ENCODE measurements at places on chromosomes 1 and 21. TPM values are rescaled to one million over a fixed set of nuclear protein-coding genes. Genes with fewer than 3 reads are reported as not detected.

DNA sequence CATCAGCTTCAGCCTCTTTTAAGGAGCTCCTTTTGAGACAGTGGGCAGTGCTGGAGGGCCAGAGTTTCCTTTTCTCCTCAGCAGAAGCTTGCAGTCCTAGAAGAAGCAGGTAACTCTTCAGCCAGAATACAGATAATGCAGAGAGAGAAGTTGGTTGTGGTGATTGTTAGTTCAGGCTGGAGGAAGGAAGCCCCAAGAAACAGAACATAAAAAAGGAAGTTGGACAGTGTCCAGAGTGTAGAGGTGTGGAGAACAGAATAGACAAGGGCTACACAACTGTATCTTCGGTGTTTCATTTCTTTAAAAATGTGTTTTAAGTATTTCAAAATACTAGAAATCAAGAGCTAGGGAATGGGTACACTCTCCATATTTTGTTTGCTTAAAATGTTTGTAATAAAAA is 6.4 kb upstream of the TACSTD2 start:
- H3K4me1 ChIP-seq: no peaks in the 10 kb centered on the region
- H3K36me3 ChIP-seq: no peaks in the 10 kb centered on the region
- no peak overlapping the region for H3K4me3 ChIP-seq

Gene ATXN7L2
- total RNA-seq: 2.5 TPM

DNA sequence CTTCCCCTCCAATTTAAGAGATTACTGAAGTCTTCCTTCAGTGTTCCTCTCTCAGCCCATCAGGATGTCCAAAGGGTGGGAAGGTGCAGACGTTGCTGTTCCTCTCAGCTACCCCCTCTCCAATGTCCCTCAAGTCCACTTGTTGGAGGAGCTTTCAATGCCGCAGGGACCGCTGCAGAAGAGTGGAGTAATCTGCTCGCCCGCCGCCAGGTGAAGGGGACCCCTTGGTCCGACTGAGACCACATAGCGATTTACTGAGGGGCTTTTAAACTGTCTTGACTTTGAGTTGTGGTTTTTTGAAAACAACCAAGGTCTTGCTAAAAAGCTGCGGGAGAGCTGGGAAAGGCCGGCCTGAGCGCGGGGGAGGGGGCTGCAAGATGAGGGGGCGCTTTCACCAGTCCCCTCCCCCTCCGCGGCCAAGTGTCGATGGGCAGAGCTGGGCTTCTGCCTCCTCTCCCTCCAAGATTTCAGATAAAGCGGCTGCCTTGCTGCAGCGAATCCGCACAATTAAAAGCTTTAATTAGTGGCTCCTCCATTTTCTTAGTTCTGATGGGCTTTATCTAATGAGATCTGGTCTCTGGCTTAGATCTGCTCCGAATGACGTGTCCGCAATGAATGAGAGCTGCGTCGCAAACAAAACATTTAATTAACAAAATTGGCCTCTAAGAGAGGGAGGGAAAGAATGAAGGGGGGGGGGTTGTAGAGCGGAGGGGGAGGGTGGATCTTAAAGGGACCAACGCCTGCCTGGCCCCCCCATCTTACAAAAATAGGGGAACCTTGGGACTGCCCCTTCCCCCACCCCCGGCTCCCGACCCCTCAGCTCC is 5.9 kb downstream of the LMO4 start:
- peaks cover 38% of the 10 kb centered on the region for H3K4me1 ChIP-seq
- peaks cover 12% of the 10 kb centered on the region for H3K36me3 ChIP-seq
- H3K27me3 ChIP-seq: no peaks in the 10 kb centered on the region
- H3K27ac ChIP-seq: peak overlapping the region; percentile 98

Gene CRP
- total RNA-seq: not detected

- H3K4me3 ChIP-seq: no peak overlapping the region
- no peak for DNase-seq
- H3K27me3 ChIP-seq: no peaks in the 10 kb centered on the region
- no peaks in the 10 kb centered on the region for H3K36me3 ChIP-seq
- H3K4me1 ChIP-seq: no peaks in the 10 kb centered on the region
- no peak overlapping the region for H3K27ac ChIP-seq
Observed at GRCh38 chr1:197422993-197423392, 154.9 kb downstream of the CRB1 start.

GRCh38 chr1:32818804-32819541 is 1.5 kb downstream of the S100PBP start:
- peak overlapping the region; percentile 84 for H3K4me3 ChIP-seq
- H3K27me3 ChIP-seq: no peaks in the 10 kb centered on the region
- H3K27ac ChIP-seq: peak overlapping the region; percentile 100

DNA sequence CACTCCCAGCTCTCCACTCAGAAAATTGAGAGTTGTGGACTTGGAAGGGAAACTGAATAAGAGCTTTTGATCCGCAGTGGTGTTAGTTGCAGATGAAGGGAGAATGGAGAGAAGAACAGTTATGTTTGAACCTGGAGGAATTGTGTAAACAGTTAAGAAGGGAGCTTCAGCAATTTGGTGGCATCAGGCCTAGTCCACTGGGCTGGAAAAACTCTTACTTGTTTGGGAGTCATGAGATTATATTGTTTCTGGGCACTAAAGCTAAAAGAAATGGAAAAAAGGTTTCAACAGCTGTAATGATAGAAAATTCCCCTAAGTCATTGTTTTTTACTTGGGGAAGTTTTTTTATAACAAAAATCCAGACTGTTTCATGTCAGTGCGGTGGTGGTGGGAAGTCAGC is 256.1 kb upstream of the C1orf87 start:
- DNase-seq: no peak
- no peaks in the 10 kb centered on the region for H3K36me3 ChIP-seq
- no peaks in the 10 kb centered on the region for H3K27me3 ChIP-seq

Gene RNF207
- 19.1 TPM for total RNA-seq

DNA sequence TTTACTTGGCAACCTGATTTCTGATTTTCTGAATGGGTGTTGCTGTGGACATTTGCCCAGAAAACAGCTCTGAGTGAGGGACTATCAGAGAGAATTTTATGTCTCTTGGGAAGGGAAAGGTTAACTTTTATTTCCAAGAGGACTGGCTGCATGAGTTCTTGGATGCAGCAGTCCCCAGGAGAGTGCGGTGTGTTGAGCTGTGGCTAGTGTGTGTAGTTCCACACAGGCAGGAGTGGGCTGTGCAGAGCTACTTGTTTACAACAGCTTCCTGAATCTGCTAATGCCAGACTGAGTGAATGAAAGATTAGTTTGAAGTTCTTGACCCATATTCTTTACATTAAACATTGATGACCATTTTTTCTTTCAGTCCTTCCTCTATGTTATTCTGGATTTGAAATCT is 41.0 kb upstream of the APOBEC4 start:
- no peak overlapping the region for H3K27ac ChIP-seq
- no peaks in the 10 kb centered on the region for H3K36me3 ChIP-seq
- no peak for DNase-seq

- no peak overlapping the region for H3K27ac ChIP-seq
- no peak overlapping the region for H3K4me3 ChIP-seq
- DNase-seq: no peak
- H3K36me3 ChIP-seq: no peaks in the 10 kb centered on the region
Observed at GRCh38 chr21:42417533-42417932, 13.8 kb downstream of the UBASH3A start.

DNA sequence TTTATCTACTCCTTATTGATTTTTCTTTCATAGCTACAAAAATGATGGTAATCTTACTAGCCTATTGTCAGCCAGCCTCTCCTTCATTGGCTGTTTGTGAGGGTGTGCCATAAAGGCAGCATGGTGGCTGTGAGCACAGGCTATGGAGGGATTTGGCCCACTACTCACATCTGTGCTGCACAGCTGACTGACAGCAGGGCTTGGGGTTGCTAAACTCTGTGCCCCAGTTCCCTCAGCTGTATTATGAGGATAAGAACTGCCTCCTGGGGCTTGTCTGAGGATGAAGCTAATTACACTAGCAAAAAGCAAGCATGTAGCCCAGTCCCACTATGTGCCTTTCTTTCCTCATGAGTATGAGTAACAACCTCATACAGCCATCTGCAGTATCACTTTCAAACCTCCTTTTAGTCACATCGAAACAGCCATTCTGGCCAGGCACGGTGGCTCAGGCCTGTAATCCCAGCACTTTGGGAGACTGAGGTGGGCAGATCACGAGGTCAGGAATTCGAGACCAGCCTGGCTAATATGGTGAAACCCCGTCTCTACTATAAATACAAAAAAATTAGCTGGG is 66.2 kb downstream of the COQ8A start:
- no peak overlapping the region for H3K4me3 ChIP-seq
- H3K4me1 ChIP-seq: no peaks in the 10 kb centered on the region
- no peak overlapping the region for H3K27ac ChIP-seq
- no peaks in the 10 kb centered on the region for H3K27me3 ChIP-seq
- H3K36me3 ChIP-seq: peaks cover 4% of the 10 kb centered on the region

GRCh38 chr1:9455487-9456234 is 83.6 kb upstream of the SLC25A33 start:
- peak; percentile 85 for DNase-seq
- no peak overlapping the region for H3K27ac ChIP-seq
- no peaks in the 10 kb centered on the region for H3K4me1 ChIP-seq
- H3K27me3 ChIP-seq: no peaks in the 10 kb centered on the region

Gene DNM3
- total RNA-seq: 3.9 TPM

Gene MROH7
- total RNA-seq: 20.0 TPM

DNA sequence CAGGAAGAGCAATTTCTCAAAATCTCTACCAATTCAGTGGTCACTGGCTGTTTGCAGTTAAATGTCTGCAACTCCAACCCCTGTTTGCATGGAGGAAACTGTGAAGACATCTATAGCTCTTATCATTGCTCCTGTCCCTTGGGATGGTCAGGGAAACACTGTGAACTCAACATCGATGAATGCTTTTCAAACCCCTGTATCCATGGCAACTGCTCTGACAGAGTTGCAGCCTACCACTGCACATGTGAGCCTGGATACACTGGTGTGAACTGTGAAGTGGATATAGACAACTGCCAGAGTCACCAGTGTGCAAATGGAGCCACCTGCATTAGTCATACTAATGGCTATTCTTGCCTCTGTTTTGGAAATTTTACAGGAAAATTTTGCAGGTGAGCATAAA is 167.2 kb downstream of the CRB1 start:
- no peak overlapping the region for H3K27ac ChIP-seq
- H3K4me3 ChIP-seq: no peak overlapping the region
- H3K27me3 ChIP-seq: no peaks in the 10 kb centered on the region
- H3K36me3 ChIP-seq: no peaks in the 10 kb centered on the region
- H3K4me1 ChIP-seq: no peaks in the 10 kb centered on the region

GRCh38 chr1:193593147-193593885 is 406.9 kb upstream of the B3GALT2 start:
- H3K4me1 ChIP-seq: no peaks in the 10 kb centered on the region
- H3K27me3 ChIP-seq: no peaks in the 10 kb centered on the region
- H3K27ac ChIP-seq: no peak overlapping the region

Gene CHIA
- not detected for total RNA-seq

DNA sequence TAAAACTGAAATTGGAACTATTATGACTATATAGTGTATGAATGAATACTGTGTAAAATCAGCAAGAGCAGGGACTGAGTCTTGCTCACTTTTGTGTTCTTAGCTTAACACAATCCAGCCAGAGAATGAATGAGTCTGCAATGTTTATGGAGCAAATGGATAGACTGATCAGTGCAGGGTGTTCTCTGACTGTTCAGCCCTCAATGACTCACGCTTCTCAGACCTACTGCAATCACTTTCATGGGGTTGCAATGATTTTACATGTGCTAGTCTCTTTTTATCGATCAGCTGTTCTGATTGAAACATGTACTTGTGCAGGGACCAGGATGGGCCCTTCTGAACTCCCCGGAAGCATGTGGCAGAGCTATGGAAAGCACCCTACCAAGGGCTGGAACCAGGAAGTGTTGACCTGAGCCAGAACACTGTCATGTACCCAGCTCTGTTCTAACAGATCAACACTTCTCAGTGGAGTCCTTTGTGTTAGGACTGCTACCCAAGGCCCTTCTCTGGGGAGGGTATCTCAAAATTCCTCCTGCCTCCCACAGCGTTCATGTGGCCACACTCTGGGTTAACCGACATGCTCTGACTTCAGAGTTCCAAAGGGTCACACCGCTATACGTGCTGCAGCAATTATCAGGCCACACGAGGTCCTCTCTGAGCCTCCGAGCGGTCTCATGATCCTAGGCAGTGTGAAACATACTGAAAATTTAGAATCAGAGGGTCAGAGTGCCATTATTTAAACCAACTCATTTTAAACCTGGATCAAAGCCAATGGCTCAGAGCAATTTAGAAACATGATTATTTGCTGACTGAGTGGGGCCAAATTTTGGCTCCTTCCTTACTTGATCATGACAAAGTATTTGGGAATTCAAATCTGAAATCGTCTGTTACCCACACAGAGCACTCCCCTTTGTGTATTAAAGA is 35.2 kb downstream of the GRIK1 start:
- no peaks in the 10 kb centered on the region for H3K27me3 ChIP-seq
- H3K27ac ChIP-seq: no peak overlapping the region
- no peak overlapping the region for H3K4me3 ChIP-seq
- no peak for DNase-seq
- no peaks in the 10 kb centered on the region for H3K4me1 ChIP-seq

- H3K36me3 ChIP-seq: no peaks in the 10 kb centered on the region
- no peaks in the 10 kb centered on the region for H3K27me3 ChIP-seq
- H3K4me3 ChIP-seq: no peak overlapping the region
- DNase-seq: no peak
- peaks cover 16% of the 10 kb centered on the region for H3K4me1 ChIP-seq
Observed at GRCh38 chr1:183515002-183515689, 42.8 kb downstream of the SMG7 start.

DNA sequence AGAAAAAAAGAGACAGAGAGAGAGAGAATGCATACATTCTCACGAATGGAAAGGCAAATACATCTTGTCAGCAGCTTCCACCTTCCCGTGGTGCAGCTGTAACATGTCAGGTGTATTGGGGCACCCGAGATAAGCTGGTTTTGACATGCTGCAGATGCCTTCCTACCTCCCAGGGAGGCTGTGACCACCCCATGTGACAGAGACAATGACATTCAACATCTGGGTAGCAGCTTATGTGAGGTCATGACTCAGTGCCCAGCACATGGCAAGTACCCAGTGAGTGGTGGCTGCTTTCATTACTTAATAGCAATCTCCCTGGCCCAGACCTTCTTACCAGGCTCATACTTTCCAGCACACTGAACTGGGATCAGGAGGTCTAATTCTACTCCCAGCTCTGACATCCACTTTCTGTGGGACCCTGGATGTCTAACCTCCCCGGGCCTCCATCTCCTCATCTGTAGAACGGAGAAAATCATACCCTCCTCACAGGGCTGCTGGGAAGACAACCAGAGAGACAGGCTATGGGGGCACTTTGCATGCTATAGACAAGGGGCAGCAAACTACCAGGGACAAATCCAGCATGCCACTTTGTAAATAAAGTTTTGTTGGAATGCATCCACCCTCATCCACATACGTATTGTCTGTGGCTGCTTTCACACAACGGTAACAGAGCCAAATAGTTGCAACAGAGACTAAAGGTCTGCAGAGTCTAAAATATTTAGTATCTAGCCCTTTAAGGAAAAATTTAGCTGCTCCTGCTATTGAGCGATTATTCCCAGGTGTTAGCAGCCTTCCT is 38.5 kb upstream of the ZBTB40 start:
- peaks cover 7% of the 10 kb centered on the region for H3K27me3 ChIP-seq
- no peak overlapping the region for H3K4me3 ChIP-seq
- no peak overlapping the region for H3K27ac ChIP-seq
- no peaks in the 10 kb centered on the region for H3K36me3 ChIP-seq
- H3K4me1 ChIP-seq: peaks cover 4% of the 10 kb centered on the region
- no peak for DNase-seq

Gene PDIK1L
- 5.0 TPM for total RNA-seq

Gene KCNJ15
- not detected for total RNA-seq

GRCh38 chr1:59276439-59276851 is 20.4 kb upstream of the FGGY start:
- H3K4me1 ChIP-seq: no peaks in the 10 kb centered on the region
- H3K27me3 ChIP-seq: no peaks in the 10 kb centered on the region
- no peak overlapping the region for H3K4me3 ChIP-seq
- no peak for DNase-seq
- H3K27ac ChIP-seq: no peak overlapping the region

Gene HJV
- total RNA-seq: not detected

Gene MATN1
- not detected for total RNA-seq

Data from sigmoid colon (tissue), 7 donors.